ENCODE measurements at places on chromosomes 6 and 20.

DNA sequence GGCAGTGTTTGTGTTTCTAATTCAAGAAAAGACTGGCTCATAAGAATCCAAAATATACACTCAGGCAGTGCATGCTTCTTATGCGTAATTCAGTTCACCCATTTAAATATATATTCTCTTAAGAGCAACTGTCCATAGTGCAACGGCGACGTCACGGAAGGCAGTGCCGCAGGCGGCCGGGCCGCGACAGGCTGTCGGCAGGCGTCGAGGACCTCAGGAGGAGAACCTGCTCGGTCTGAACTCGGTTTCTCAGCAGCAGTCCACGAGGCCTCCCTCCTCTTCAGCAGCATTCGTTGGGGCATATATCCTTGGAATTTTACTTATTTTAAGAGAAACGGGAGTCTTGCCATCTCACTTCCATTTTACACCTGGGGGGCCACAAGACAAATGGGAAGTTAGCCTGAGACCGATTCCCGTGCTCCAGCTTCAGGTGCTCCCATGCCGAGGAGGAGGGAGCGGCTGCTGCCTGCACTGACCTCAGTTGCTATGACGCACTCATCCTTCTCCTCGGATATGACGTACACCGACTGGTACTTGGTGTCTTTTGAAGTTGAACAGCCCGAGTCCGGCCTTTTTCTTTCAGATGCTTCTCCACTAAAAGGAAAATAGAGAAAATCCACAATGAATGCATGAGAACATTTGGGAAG lies 8.2 kb downstream of the DLL1 start:
- H3K27ac ChIP-seq: no peak overlapping the region
- H3K4me1 ChIP-seq: peaks cover 17% of the 10 kb centered on the region
- no peak overlapping the region for H3K4me3 ChIP-seq
- no peak for DNase-seq
- no peaks in the 10 kb centered on the region for H3K27me3 ChIP-seq

DNA sequence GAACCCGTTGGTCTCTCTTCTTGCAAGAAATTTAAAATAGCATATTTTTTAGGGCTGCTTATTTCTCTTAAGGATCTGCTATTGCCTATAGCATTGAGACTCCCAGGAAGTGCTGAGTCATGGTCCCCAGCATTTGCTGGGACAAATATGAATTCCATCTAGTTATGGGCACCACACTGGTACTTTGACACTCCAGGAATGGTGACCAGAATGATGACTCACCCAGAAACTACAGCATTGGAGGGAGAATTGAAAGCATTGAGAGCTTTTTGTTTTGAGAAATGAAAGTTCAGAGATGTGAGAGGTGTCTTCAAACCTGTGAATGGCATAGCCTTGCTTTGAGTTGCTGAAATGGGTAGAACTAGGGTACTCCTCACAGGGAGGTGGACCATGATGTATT lies 699.7 kb downstream of the DHX35 start:
- no peak overlapping the region for H3K4me3 ChIP-seq
- no peak overlapping the region for H3K27ac ChIP-seq
- no peaks in the 10 kb centered on the region for H3K36me3 ChIP-seq
- no peak for DNase-seq

DNA sequence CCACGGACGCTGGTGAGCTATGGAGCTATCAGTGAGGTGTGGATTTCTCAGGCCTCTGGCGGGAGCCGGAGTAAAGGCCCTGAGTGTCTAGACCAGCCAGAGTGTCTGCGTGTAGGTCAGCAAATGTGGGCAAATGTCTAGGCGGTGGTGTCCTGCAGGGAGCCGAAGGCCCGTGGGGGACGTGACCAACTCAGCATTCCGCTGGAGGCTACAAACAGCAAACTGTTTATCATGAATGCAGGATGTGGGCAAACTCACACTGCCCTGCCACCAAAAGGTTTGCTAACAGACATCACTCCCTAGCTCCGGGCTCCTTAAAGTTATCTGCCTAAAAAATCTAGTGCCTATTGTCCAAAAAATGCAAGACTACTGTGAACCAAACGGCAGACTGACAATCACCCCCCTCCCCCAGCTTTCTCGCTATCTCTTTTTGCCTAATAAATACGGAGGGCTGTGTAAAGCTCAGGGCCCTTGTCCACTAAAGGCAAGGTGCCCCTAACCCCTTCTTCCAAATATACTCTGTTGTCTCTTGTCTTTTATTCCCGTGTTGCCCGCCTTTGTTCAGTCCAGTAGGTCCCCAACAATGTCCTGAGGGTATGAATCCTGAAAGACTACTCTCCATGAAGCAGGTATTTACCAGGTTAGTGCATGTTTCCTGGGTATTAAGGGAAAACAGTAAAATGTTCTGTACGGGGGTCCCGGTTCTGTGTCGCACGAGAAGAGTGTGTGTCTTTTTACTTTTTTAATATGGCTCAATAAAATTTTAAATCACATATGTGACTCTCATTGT lies 29.0 kb upstream of the AFDN start:
- H3K36me3 ChIP-seq: no peaks in the 10 kb centered on the region
- H3K27ac ChIP-seq: no peak overlapping the region
- H3K4me3 ChIP-seq: no peak overlapping the region
- no peak for DNase-seq
- H3K27me3 ChIP-seq: peaks cover 52% of the 10 kb centered on the region

DNA sequence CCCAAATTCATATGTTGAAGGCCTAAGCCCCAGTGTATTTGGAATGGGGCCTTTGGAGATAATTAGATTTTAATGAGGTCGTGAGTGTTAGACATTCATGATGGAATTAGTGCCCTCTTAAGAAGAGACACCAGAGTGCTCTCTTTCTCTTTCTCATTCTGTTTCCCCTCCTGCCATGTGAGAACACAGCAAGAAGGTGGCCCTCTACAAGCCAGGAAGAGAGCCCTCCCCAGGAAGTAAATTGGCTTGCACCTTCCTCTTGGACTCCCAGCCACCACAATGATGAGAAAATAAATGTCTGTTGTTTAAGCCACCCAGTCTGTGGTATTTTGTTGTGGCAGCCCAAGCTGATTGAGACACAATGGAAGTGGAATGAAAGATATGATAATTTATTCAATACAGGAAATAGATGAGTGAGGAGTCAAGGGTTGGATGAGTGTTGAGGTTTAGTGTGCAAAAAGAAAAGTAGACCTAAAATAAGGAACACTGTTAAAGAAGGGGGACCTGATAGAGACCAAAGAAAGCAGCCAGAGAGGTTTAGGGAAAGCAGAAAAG lies 25.9 kb upstream of the ATXN1 start:
- H3K4me1 ChIP-seq: no peaks in the 10 kb centered on the region
- no peak overlapping the region for H3K4me3 ChIP-seq
- no peak for DNase-seq
- no peaks in the 10 kb centered on the region for H3K36me3 ChIP-seq
- no peaks in the 10 kb centered on the region for H3K27me3 ChIP-seq

GRCh38 chr6:158131926-158132325 lies 36.1 kb downstream of the SERAC1 start:
- DNase-seq: peak; percentile 33
- no peaks in the 10 kb centered on the region for H3K4me1 ChIP-seq
- H3K4me3 ChIP-seq: no peak overlapping the region
- H3K27me3 ChIP-seq: no peaks in the 10 kb centered on the region
- H3K27ac ChIP-seq: no peak overlapping the region

- H3K27me3 ChIP-seq: peaks cover 49% of the 10 kb centered on the region
- no peak for DNase-seq
- H3K27ac ChIP-seq: no peak overlapping the region
- no peak overlapping the region for H3K4me3 ChIP-seq
These were observed 267.7 kb upstream of the FOXQ1 start for GRCh38 chr6:1044040-1044836.

DNA sequence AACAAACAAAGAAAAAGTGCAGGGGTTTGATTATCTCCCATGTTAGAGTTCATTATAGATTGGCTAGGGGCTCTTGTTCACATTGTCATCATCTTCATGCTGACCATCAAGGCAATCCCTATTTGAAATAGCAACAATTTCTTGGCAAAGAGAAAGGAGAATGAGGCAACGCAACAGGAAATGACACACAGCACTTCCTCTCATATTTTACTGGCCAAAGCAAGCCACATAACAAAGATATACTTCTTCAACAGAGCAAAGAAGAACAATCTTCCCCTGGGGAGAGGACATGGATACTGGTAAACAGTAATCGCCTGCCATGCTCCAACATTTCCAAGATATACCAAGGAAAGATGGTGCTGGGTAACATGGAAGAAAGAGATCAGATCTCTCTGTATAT lies 29.8 kb downstream of the EPM2A start:
- peaks cover 21% of the 10 kb centered on the region for H3K36me3 ChIP-seq
- no peaks in the 10 kb centered on the region for H3K27me3 ChIP-seq
- H3K4me1 ChIP-seq: peaks cover 17% of the 10 kb centered on the region
- no peak for DNase-seq
- no peak overlapping the region for H3K27ac ChIP-seq
- no peak overlapping the region for H3K4me3 ChIP-seq

- H3K36me3 ChIP-seq: no peaks in the 10 kb centered on the region
- no peaks in the 10 kb centered on the region for H3K27me3 ChIP-seq
- no peaks in the 10 kb centered on the region for H3K4me1 ChIP-seq
- H3K4me3 ChIP-seq: no peak overlapping the region
These were observed 193.0 kb downstream of the BTBD3 start for GRCh38 chr20:12110711-12111110.

DNA sequence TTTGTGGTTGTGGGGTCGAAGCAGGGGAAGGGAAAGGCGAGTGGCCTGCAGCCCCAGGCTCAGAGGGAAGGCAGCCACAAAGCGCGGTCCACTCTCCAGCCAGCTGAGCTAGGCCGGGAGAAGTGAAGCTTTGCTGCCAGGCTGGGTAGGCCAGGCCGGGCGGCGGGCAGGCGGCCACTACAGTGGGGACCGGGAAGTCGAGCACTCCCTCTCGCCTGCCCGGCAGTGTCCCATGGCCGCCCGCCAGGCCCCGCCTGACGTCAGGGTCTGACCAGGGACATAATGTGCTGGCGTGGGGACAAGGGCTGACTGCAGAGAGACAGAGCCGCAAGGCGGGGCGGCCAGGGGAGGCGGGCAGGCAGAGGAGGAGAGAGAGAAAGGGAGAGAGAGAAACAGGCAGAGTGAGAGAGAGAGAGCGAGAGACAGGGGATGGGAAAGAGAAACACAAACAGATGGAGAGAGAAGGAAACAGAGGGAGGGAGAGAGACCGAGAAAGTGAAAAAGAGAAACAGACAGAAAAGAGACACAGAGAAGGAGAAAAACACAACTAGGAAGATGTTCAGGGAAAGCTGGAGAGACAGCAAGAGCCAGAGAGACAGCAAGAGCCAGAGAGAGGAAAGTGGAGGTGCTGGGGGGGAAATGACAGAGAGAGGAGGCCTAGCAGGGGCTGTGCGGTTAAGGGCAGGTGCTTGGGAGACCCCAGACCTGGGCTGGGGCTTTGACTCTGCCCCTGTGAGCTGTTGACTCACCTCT lies 94.5 kb upstream of the PTPN1 start:
- no peaks in the 10 kb centered on the region for H3K36me3 ChIP-seq
- H3K4me1 ChIP-seq: no peaks in the 10 kb centered on the region
- no peak overlapping the region for H3K27ac ChIP-seq
- H3K4me3 ChIP-seq: no peak overlapping the region
- H3K27me3 ChIP-seq: no peaks in the 10 kb centered on the region

GRCh38 chr6:139050770-139051313 lies 22.3 kb downstream of the ABRACL start:
- H3K36me3 ChIP-seq: no peaks in the 10 kb centered on the region
- peaks cover 7% of the 10 kb centered on the region for H3K4me1 ChIP-seq
- no peak overlapping the region for H3K27ac ChIP-seq
- H3K27me3 ChIP-seq: no peaks in the 10 kb centered on the region
- no peak for DNase-seq

DNA sequence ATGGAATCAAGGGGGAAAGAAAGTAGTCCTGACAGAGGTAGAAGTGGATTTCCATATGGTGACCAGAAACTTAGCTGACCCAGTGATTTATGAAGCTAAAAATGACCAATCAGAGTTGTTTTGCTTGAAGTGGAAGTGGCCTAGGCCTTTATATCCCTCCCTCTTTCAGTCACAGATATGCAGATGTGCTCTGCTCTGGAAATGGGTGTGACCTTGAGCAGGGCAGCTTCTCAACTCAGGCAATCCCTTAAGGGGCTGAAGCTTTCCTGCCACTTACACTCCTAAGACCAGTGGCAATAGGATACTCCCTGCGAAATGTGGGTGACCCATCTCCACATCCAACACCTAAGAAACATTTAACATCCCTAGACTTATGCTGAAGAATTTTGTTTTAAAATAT lies 256.6 kb downstream of the EYS start:
- H3K4me1 ChIP-seq: no peaks in the 10 kb centered on the region
- no peak for DNase-seq
- no peak overlapping the region for H3K27ac ChIP-seq
- H3K27me3 ChIP-seq: no peaks in the 10 kb centered on the region

GRCh38 chr6:125987026-125987617 lies 782 bp downstream of the TRMT11 start:
- peaks cover 2% of the 10 kb centered on the region for H3K36me3 ChIP-seq
- H3K27ac ChIP-seq: no peak overlapping the region
- no peaks in the 10 kb centered on the region for H3K27me3 ChIP-seq
- H3K4me3 ChIP-seq: no peak overlapping the region
- H3K4me1 ChIP-seq: peaks cover 17% of the 10 kb centered on the region
- DNase-seq: peak; percentile 22

DNA sequence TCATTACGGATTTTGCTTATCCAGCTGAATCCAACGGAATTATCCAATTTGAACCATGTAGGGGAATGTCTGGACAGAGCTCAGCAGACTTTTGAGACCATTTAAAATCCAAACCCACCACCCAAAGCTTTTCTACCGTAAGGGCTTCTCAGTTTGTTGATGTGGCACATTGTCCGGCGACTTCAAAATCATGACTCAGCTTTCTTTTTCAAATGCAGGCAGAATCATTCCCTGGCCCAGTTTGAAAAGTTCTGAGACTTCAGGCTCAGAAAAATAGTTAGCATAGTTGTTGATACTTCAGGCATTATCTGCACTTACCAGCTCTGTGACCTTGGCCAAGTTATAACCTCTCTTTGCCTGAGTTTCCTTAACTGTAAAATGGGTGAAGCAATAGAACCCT lies 182.2 kb downstream of the PTPRT start:
- no peak overlapping the region for H3K4me3 ChIP-seq
- no peaks in the 10 kb centered on the region for H3K36me3 ChIP-seq

DNA sequence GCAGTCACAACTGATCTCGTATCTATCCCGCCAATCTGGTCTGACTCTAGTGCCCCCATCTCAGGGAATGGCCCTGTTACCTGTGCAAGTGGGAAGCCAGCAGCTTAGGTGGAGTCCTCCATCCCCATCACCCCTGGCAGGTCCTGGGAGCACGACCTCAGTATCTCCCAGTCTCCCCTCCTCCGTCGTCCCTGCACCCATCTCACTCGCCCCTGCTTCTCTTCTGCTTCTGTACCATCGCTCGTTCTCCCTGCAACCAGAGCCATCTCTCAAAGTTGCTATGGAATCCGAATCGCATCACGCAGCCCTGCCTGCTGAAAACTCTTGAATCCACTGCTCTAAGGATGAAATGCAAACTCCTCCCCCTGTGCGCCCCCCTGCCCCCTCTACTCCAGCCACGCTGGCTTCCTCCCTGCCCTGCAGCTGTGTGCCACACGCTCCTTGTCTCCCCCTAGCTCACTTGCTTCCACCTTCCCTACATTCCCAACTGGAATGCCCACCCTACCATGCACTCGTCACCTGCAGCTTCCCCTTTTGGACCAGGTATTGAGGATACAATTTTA lies 64.0 kb upstream of the PTGIS start:
- H3K36me3 ChIP-seq: peaks cover 17% of the 10 kb centered on the region
- H3K27me3 ChIP-seq: peaks cover 1% of the 10 kb centered on the region
- no peak overlapping the region for H3K4me3 ChIP-seq
- H3K4me1 ChIP-seq: no peaks in the 10 kb centered on the region
- H3K27ac ChIP-seq: no peak overlapping the region

GRCh38 chr6:109466212-109466923 lies 10.8 kb upstream of the MICAL1 start:
- DNase-seq: no peak
- H3K27me3 ChIP-seq: no peaks in the 10 kb centered on the region
- H3K36me3 ChIP-seq: peaks cover 58% of the 10 kb centered on the region
- peaks cover 41% of the 10 kb centered on the region for H3K4me1 ChIP-seq
- H3K4me3 ChIP-seq: no peak overlapping the region

All from activated naive CD4-positive, alpha-beta T cell treated with anti-CD3 and anti-CD28 coated beads for 36 hours (primary cell).